ENCODE measurements at places on chromosomes 4 and X.

DNA sequence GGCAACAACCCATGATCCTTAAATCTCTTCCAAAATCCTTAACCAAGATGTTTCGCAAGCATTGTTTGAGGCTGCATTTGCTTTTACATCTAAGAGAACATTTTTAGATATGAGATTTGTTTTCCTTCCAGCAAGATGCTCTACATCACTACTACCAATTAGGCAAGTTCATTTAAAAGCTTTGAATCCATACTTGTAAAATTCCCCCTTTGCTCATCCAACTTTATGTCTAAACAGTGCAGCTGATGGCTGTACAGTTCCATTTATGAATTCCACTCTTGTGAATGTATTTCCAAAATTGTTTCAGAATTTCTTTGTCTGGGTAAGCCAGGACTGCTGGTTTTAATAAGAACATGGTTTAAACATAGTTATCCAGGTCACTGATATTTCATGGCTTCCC is 31.5 kb downstream of the RAI2 start:
- no peak for DNase-seq
- H3K27ac ChIP-seq = no peak overlapping the region
- peaks cover 6% of the 10 kb centered on the region for H3K27me3 ChIP-seq
- H3K36me3 ChIP-seq = no peaks in the 10 kb centered on the region

DNA sequence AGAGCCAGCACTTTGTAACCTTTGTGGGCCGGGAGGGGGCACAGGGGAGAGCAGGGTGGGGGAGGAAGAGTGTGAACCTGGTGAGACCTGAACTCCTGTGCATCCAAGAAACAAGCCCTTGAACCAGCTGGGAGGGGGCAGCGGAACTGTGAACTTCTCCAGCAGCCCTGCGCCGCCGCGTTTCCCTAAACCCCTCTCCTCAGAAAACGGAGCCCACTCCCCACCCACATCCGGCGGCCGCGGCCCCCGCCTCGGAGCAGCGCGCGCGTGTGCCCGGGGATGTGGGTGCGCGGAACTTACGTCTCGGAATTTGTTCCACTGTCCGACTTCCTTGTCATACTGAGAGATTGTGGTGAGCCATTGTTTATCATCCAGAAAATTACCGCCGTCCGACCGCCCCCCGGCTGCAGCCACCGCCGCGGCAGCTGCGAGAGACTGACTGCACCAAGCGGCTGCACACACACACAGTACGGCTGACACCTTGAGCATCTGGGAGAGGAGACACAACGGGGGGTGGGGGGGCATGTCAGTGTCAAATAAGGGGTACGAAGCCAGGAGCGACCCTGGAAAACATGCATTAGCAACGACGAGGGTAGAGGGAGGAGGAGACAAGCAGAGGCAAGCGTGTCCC is 494 bp downstream of the SPOCK3 start:
- no peak for DNase-seq
- H3K36me3 ChIP-seq = no peaks in the 10 kb centered on the region
- H3K4me3 ChIP-seq = peak overlapping the region; percentile 20
- peaks cover 11% of the 10 kb centered on the region for H3K27me3 ChIP-seq
- H3K4me1 ChIP-seq = no peaks in the 10 kb centered on the region

DNA sequence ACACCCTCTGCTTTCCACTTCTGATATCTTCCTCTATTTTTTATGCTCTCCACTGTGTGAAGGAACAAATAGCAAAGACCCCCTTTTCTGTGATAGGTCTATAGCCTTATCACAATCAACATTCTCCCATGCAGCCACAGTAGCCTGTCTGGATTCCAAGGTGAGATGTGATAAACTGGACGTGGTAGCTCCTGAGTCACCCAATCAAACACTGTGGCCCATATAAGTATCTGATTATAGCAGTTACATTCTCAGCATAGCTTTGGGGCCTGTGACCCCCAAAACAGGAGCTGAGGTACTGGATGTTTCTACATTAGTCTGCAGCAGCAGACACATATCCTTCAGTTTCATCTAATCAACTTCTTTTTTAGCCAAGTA is 172.7 kb upstream of the IGFBP7 start:
- DNase-seq = no peak
- H3K36me3 ChIP-seq = no peaks in the 10 kb centered on the region

DNA sequence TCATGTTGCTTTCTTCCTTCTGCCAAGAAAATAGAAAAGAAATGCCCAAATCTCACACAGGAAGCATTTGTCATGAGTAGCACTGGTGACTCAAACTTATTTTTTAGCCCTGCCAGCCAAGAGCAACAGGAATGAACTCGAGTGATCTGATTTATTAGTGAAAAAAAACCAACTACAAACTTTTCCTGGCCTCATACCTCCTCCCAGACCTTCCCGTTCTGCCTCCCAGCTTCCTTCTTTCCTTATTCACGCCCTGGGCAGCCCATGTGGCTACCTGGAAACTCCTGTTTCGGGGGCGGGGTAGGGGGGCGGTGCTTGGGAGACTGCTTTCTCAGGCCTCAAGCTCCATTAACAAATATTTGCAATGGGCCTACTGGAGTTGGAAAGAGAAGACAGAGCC is 178.5 kb downstream of the NHS start:
- peaks cover 6% of the 10 kb centered on the region for H3K4me1 ChIP-seq
- H3K4me3 ChIP-seq = no peak overlapping the region
- H3K27me3 ChIP-seq = no peaks in the 10 kb centered on the region
- no peak overlapping the region for H3K27ac ChIP-seq

GRCh38 chr4:130563185-130563888 is 1467.4 kb downstream of the C4orf33 start:
- H3K27ac ChIP-seq = no peak overlapping the region
- H3K4me1 ChIP-seq = no peaks in the 10 kb centered on the region
- H3K36me3 ChIP-seq = no peaks in the 10 kb centered on the region
- no peaks in the 10 kb centered on the region for H3K27me3 ChIP-seq

DNA sequence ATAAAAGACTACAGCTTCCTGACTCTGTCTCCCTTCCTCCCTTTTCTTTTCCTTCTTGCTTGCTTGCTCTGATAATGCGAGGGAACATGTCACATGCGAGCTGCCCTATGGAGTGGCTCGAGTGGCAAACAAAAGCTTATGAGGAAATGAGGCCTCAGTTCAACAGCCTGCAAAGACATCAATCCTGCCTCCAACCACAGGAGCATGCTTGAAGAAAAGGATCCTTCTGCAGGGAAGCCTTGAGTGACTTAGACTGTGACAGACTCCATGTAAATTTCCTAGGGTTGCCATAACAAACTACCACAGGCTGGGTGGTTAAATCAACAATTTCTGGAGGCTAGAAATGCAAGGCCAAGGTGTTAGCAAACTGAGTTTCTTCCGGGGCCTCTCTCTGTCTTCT is 152.5 kb downstream of the NR3C2 start:
- no peak overlapping the region for H3K27ac ChIP-seq
- peaks cover 10% of the 10 kb centered on the region for H3K4me1 ChIP-seq
- no peaks in the 10 kb centered on the region for H3K27me3 ChIP-seq
- no peak for DNase-seq

GRCh38 chr4:79959652-79960051 is 113.4 kb downstream of the ANTXR2 start:
- no peaks in the 10 kb centered on the region for H3K4me1 ChIP-seq
- no peak overlapping the region for H3K4me3 ChIP-seq
- no peaks in the 10 kb centered on the region for H3K27me3 ChIP-seq
- H3K36me3 ChIP-seq = peaks cover 6% of the 10 kb centered on the region

DNA sequence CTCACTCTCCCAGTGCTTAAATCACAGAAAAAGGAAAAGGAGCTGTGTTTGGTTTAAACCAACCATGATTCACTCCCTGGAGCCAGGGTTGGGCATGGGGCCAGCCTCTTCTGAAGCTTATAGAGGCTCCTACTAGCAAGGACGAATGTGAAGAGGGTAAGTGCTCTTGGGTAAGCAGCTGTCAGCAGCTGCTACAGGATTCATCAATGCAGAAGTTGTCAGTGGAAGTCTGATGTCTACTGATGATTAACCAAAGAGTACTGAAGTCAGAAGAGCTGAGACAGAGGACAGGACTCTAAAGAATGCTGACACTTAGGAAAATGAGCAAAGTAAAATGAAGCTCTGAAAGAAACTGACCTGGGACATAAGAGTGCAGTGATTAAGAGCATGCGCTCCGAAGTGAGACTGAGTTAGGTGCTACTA is 32.7 kb upstream of the JADE1 start:
- H3K4me3 ChIP-seq = no peak overlapping the region
- no peaks in the 10 kb centered on the region for H3K36me3 ChIP-seq
- no peak overlapping the region for H3K27ac ChIP-seq
- H3K27me3 ChIP-seq = peaks cover 34% of the 10 kb centered on the region
- DNase-seq = no peak

GRCh38 chr4:7978907-7979651 is 39.4 kb upstream of the AFAP1 start:
- H3K27me3 ChIP-seq = no peaks in the 10 kb centered on the region
- DNase-seq = no peak
- peaks cover 34% of the 10 kb centered on the region for H3K4me1 ChIP-seq
- peak overlapping the region; percentile 41 for H3K27ac ChIP-seq

GRCh38 chr4:62051332-62051731 is 851.2 kb downstream of the ADGRL3 start:
- H3K27ac ChIP-seq = no peak overlapping the region
- H3K27me3 ChIP-seq = no peaks in the 10 kb centered on the region
- H3K36me3 ChIP-seq = no peaks in the 10 kb centered on the region
- no peak for DNase-seq

- H3K36me3 ChIP-seq = peaks cover 5% of the 10 kb centered on the region
- H3K27ac ChIP-seq = peak within 1 kb of the TSS; percentile 98
- no peaks in the 10 kb centered on the region for H3K27me3 ChIP-seq
- peak within 1 kb of the TSS; percentile 90 for H3K4me3 ChIP-seq
- H3K4me1 ChIP-seq = peaks cover 10% of the 10 kb centered on the region
Observed at GRCh38 chrX:43656005-43656494, at the start of gene MAOA. MAOA (plus strand) TSS chrX:43656299; CDS start chrX:43656342, 43 bp downstream.

GRCh38 chr4:120916937-120917336 is 5.6 kb downstream of the PRDM5 start:
- H3K4me3 ChIP-seq = no peak overlapping the region
- H3K4me1 ChIP-seq = peaks cover 8% of the 10 kb centered on the region
- H3K27me3 ChIP-seq = peaks cover 8% of the 10 kb centered on the region
- no peak for DNase-seq
- H3K27ac ChIP-seq = no peak overlapping the region

- no peaks in the 10 kb centered on the region for H3K27me3 ChIP-seq
- peaks cover 51% of the 10 kb centered on the region for H3K36me3 ChIP-seq
- H3K27ac ChIP-seq = peak overlapping the region; percentile 51
- no peak overlapping the region for H3K4me3 ChIP-seq
- no peak for DNase-seq
- no peaks in the 10 kb centered on the region for H3K4me1 ChIP-seq
Observed at GRCh38 chr4:1982124-1983052, 26.4 kb downstream of the NELFA start.

DNA sequence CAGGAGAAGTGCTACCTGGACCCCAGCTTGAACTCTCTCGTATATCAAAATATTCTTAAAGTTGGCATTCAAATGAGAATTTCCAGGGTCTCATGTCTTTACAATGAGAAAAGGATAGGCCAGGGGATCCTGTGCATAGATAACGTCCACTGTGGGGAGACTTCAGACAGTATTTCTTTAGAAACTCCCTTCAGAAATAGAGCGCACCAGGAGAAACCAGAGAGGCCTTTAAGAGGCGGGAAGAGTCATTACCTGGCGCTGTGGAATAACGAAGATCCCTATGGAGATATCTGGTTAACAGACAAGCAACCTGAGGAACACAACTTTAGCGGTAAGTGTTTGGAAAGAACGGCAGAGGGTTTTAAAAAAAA is 600 bp downstream of the RADX start:
- peak overlapping the region; percentile 89 for H3K4me3 ChIP-seq
- peak overlapping the region; percentile 85 for H3K27ac ChIP-seq
- peaks cover 26% of the 10 kb centered on the region for H3K4me1 ChIP-seq
- DNase-seq = no peak
- no peaks in the 10 kb centered on the region for H3K27me3 ChIP-seq
- H3K36me3 ChIP-seq = peaks cover 2% of the 10 kb centered on the region

DNA sequence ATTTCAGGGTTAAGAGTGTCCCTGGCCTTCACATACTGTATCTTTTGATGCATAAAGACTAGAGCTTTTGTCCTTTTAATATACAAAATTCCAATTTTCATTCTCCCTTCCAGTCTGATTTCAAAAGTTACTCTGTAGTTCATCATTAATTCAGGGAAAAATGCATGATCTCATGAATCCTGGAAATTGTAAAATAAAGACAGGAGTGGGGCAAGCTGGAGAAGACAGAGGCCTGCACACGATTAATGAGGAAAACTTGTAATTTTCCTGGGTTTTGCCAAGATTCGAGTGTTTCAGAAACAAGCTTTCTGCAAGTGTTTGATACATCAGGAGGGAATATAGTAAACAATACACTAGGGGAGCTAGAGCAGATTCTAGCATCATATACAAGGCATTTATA is 947.9 kb downstream of the FAT4 start:
- H3K27me3 ChIP-seq = no peaks in the 10 kb centered on the region
- no peak for DNase-seq
- H3K36me3 ChIP-seq = no peaks in the 10 kb centered on the region
- H3K27ac ChIP-seq = no peak overlapping the region
- H3K4me1 ChIP-seq = no peaks in the 10 kb centered on the region
